ENCODE measurements at places on chromosomes 16 and 17.

- peak; percentile 20 for DNase-seq
- H3K4me1 ChIP-seq, result peaks cover 21% of the 10 kb centered on the region
- H3K27ac ChIP-seq, result no peak overlapping the region
- H3K36me3 ChIP-seq, result no peaks in the 10 kb centered on the region
- H3K4me3 ChIP-seq, result no peak overlapping the region
Measured at GRCh38 chr16:4529085-4530060, 9.2 kb downstream of the CDIP1 start.

- peaks cover 29% of the 10 kb centered on the region for H3K4me1 ChIP-seq
- DNase-seq, result peak; percentile 63
- no peak overlapping the region for H3K4me3 ChIP-seq
- no peak overlapping the region for H3K27ac ChIP-seq
Measured at GRCh38 chr17:61196302-61196704, 203.3 kb upstream of the TBX2 start.

GRCh38 chr17:11244776-11245175, 3.8 kb downstream of the SHISA6 start:
- H3K4me3 ChIP-seq, result no peak overlapping the region
- H3K36me3 ChIP-seq, result no peaks in the 10 kb centered on the region
- DNase-seq, result no peak
- H3K27me3 ChIP-seq, result no peaks in the 10 kb centered on the region

DNA sequence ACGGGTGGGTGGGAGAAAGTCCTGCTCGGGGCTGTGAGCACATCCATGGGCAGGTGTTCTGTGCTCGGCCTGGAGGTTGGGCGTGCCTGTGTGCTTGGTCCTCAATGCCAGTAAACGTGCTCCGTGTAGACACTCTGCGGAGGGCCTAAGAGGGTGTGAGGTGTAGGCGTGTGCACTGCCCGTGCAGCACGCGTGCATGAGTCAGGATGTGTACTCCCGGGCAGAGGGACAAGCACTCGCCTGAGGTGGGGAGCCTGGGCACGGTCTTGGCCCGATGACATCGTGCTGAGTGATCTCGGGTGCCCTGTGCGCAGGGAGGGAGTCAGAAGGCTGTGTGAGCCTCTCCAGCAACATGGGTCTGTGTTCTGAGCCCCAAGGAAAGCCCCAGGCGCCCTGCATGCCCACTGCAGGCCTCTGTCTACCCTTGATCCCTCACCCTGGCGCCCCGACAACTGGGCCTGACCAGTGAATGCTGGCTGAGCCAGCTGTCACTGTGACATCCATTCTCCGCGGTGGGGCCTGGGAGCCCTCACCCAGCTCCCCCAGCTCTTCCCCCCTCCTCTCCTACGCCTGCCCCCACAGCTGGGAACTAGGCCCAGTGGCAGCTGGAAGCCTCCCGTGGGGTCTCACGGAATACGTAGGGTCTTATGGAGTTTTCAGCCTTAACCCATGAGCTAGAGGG, 23.5 kb upstream of the NXPH3 start:
- H3K4me3 ChIP-seq, result no peak overlapping the region
- no peak overlapping the region for H3K27ac ChIP-seq
- peaks cover 6% of the 10 kb centered on the region for H3K4me1 ChIP-seq
- no peaks in the 10 kb centered on the region for H3K27me3 ChIP-seq

DNA sequence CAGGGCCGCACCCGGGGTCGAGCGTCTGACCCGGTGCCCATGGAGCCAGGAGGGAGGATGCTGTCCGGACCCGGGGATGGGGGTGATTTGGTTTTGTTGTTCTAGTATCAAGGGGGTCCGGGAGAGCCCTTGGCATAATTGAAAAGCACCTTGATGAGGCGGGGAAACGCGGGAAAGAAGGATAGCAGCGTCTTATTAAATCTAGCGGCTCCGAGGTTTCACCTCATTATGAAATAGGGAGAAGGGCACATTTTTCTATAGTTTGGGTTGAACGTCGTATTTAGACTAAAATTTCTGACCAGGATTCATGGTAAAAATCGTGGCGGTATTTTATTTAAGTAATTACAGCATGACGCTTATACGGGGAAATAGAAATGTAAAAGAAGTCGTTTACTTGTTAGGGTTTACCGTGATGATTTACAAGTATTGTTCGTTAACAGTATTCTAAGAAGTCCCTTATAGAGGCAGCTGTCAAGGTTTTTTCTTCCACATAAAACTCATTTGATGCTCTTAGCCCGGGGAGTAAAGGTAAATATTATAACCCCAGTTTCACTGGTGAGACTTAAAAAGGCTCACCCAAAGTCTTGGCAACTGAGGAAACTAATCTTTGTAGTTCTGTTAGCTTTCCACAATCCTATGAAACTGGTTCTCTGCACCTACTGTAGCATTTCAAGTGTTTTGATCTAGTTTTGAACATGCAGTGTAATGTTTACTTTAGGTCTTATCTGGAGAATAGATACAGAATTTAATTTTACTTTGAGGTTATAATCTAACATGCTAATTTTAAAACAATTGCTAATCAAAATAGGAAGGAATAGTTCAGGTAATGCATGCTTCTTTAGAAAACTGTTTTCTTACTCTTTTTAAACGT, 756 bp downstream of the LUC7L3 start:
- no peak for DNase-seq
- peaks cover 23% of the 10 kb centered on the region for H3K4me1 ChIP-seq
- H3K4me3 ChIP-seq, result peak overlapping the region; percentile 89
- H3K36me3 ChIP-seq, result peaks cover 29% of the 10 kb centered on the region

DNA sequence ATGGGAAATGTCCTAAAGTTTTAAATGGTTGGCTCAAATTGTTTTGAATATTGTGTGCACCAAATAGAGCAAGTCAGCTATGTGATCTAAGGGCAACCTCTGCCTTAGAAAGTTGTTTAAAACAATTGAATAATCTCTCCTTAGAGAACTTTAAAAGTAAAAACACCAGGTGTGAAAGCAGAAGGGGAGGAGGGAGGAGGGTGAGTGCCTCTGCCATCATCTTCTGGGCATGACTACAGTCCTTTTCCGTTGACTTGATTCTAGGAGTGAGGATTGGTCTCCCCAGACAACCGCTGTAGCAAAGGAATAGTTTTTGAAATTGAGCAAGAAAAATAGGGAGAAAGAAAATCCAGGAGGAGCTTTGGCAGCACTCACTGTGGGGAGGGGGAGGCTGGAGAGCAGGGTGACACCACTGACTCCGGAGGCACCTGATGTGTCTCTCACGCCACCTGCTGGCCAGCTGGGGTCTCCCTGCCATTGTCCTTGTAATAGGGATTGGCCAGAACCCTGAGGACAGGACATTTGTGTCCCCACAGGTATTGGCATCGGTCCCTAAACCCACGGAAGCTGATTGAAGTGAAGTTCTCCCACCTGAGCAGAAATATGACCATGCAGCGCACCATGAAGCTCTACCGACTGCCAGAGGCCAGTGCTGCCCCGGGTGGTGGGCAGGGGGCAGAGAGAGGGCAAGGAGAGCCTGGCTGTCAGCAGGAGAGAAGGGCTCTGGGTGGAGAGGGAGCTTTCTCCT, 33.3 kb downstream of the PLCD3 start:
- H3K27me3 ChIP-seq, result no peaks in the 10 kb centered on the region
- H3K4me1 ChIP-seq, result peaks cover 2% of the 10 kb centered on the region
- H3K36me3 ChIP-seq, result peaks cover 98% of the 10 kb centered on the region
- H3K27ac ChIP-seq, result no peak overlapping the region
- DNase-seq, result peak; percentile 92

DNA sequence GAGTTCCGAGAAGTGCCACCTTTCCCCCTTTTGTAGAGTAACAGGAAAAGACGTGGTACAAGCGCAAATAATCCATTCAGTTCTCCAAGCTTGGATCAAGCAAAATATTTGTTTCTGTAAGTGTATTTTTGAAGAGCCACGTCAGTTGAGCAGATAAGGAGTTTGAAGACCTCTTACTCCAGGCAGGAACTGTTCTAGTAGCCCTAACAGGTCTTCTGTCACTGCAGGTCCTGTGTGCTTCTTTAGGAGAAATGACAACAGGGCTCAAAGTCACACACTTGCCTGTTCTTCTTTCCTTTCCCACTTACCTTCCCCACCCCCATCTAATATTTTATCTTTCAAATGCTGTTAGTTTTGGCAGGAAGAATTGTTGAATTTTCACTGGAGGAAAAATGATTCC, 93.9 kb downstream of the CLEC16A start:
- no peaks in the 10 kb centered on the region for H3K4me1 ChIP-seq
- H3K27me3 ChIP-seq, result no peaks in the 10 kb centered on the region
- H3K36me3 ChIP-seq, result peaks cover 28% of the 10 kb centered on the region
- DNase-seq, result no peak
- H3K4me3 ChIP-seq, result no peak overlapping the region

DNA sequence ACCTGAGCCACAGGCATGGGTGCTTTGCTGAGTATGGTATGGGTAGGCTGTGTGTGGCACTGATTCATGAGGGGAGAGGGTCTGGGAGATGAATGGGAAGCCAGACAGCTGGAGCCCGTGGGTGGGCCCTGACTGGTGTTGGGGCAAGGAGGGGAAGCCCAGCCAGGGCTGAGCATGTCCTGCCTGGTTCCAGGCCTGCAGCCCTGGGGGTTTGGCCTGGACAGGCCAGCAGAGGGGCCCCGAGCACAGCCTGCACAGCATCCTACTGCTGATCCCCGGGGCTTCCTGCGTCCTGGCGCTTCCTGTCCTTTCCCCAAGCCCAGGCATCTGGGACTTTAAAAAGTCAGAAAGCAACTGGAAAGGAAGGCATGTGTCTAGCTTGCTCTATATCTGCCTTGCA, 4.6 kb upstream of the MVD start:
- H3K27me3 ChIP-seq, result no peaks in the 10 kb centered on the region
- H3K27ac ChIP-seq, result no peak overlapping the region
- no peaks in the 10 kb centered on the region for H3K36me3 ChIP-seq
- H3K4me1 ChIP-seq, result peaks cover 4% of the 10 kb centered on the region

DNA sequence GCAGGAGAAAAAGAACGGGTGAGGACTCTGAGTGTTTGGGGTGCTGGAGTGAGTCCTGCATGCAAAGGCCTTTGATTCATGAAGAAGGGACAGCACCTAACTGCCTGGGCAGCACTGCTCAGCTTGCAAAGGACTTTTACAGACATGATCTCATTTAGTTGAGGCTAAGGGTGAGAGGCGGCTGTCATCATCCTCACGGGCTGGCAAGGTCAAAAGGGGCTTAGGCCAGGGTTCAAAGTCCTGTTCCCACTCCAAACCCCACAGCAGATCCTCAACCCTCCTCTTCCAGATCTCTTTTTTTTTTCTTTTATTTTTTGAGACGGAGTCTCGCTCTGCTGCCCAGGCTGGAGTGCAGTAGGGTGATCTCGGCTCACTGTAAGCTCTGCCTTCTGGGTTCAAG, 4.8 kb downstream of the RHBDF2 start:
- peaks cover 56% of the 10 kb centered on the region for H3K4me1 ChIP-seq
- H3K4me3 ChIP-seq, result no peak overlapping the region
- no peaks in the 10 kb centered on the region for H3K27me3 ChIP-seq
- DNase-seq, result no peak
- H3K27ac ChIP-seq, result no peak overlapping the region

- H3K36me3 ChIP-seq, result no peaks in the 10 kb centered on the region
- no peaks in the 10 kb centered on the region for H3K4me1 ChIP-seq
- H3K27ac ChIP-seq, result no peak overlapping the region
Measured at GRCh38 chr17:53420035-53420641, 402.6 kb upstream of the KIF2B start.

- peaks cover 99% of the 10 kb centered on the region for H3K36me3 ChIP-seq
- no peak overlapping the region for H3K4me3 ChIP-seq
- H3K4me1 ChIP-seq, result peaks cover 24% of the 10 kb centered on the region
- H3K27ac ChIP-seq, result no peak overlapping the region
- peak; percentile 83 for DNase-seq
- no peaks in the 10 kb centered on the region for H3K27me3 ChIP-seq
Measured at GRCh38 chr17:64531955-64532371, 25.2 kb downstream of the CEP95 start.

- no peaks in the 10 kb centered on the region for H3K27me3 ChIP-seq
- DNase-seq, result no peak
- H3K4me1 ChIP-seq, result no peaks in the 10 kb centered on the region
- H3K27ac ChIP-seq, result no peak overlapping the region
- H3K4me3 ChIP-seq, result no peak overlapping the region
Measured at GRCh38 chr17:43106552-43106951, 18.6 kb downstream of the BRCA1 start.

GRCh38 chr17:27490391-27490790, 34.1 kb downstream of the KSR1 start:
- H3K36me3 ChIP-seq, result no peaks in the 10 kb centered on the region
- no peak for DNase-seq
- no peak overlapping the region for H3K4me3 ChIP-seq
- H3K27ac ChIP-seq, result no peak overlapping the region

- H3K27me3 ChIP-seq, result no peaks in the 10 kb centered on the region
- H3K36me3 ChIP-seq, result no peaks in the 10 kb centered on the region
- no peak overlapping the region for H3K27ac ChIP-seq
- no peak overlapping the region for H3K4me3 ChIP-seq
- H3K4me1 ChIP-seq, result peaks cover 4% of the 10 kb centered on the region
- DNase-seq, result no peak
Measured at GRCh38 chr16:74184839-74185238, 111.8 kb upstream of the PSMD7 start.

GRCh38 chr16:85888405-85889331, 10.3 kb upstream of the IRF8 start:
- peaks cover 15% of the 10 kb centered on the region for H3K4me1 ChIP-seq
- no peaks in the 10 kb centered on the region for H3K36me3 ChIP-seq
- H3K4me3 ChIP-seq, result no peak overlapping the region
